ENCODE measurements at places on chromosomes 5 and 9.

- DNase-seq = no peak
These were observed 46.3 kb downstream of the NAA35 start for GRCh38 chr9:85987236-85987635.

- DNase-seq = peak; percentile 36
These were observed 915 bp downstream of the ZFAND5 start for GRCh38 chr9:72363908-72364678.

GRCh38 chr5:140012443-140012842, 30.7 kb downstream of the NRG2 start:
- DNase-seq = no peak

DNA sequence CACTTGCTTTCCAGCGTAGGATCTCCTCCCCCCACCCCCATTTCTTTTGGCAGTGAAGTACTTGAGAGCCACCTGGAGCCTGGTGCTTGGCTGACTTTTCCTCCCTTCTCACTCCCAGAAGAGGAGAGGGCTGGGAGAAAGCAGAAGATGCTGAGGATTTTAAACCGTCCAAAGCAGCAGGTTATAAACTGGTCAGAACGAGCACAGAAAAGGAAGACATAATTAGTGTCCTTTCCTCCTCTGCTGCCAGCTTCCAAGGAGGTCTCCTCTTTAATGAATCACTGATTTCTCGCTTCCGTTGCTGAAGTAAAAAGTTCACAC, 563 bp upstream of the FGF10 start:
- DNase-seq = no peak

DNA sequence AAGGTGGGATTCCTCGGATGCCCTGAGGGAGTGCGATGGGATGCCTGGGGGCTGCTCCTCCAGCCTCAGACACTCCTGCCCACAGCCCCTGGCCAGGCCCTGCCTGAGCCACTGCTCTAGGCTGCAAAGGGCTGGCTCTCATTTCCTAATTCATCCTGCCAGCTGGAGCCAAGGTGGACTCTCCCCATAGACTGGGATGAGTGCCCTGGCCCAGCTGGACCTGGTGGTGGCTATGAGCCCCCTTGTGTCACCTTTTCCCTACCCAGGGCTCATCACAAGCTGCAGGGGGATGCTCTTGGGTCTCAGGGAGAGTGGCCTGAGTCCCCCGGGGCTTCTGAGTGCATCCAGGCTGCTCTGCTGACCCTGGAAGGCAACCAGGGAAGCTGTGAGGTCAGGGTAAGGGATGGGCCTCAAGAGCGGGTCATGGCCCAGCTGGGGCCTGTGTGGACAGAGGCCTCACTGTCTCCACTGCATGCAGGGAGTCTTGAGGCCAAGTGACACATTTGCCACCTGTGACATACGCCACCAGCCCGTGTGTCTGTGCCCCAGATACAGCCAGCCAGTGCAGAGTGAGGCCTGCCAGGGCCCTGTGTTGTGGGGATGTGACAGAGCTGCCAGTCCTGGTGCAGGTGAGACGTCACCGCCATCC, 102.7 kb upstream of the IER5L start:
- no peak for DNase-seq

- DNase-seq = no peak
These were observed 64.9 kb downstream of the RALGPS1 start for GRCh38 chr9:126979461-126979860.

GRCh38 chr9:89467278-89467625, 30.7 kb downstream of the SEMA4D start:
- no peak for DNase-seq

DNA sequence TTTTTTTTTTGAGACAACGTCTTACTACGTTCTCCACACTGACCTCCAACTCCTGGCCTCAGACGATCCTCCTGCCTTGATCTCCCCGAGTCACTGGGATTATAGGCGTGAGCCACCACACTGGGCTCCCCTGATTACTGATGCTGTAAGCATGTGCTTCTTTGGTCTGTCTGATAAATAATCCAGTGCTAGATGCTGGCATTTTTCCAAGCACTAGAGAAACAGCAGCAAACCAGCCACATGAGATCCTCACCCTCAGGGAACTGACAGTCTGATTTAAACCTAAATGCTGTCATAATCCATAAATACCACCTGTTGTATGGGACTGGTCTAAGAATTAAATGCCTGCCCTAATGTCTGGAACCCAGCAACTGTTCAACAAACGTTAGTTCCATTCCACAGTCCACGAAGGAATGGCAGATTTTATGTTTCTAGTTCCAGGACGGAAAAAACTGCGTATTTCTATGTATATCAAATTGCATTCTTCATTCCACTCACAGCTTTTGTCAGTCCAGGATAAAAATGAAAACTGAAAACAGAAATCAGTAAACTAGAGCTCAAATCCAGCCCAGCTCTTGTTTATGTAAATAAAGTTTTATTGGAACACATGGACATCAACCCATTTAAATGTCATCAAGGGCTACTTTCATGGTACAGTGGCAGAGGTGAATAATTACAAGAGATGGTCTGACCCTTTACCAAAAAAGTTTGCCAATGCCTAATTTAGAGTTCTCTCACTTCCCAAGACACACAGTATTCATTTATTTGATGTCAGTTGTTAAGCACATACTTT, 20.1 kb downstream of the SLC35D2 start:
- no peak for DNase-seq

- no peak for DNase-seq
These were observed 263.2 kb downstream of the DMAC1 start for GRCh38 chr9:7536310-7536939.

DNA sequence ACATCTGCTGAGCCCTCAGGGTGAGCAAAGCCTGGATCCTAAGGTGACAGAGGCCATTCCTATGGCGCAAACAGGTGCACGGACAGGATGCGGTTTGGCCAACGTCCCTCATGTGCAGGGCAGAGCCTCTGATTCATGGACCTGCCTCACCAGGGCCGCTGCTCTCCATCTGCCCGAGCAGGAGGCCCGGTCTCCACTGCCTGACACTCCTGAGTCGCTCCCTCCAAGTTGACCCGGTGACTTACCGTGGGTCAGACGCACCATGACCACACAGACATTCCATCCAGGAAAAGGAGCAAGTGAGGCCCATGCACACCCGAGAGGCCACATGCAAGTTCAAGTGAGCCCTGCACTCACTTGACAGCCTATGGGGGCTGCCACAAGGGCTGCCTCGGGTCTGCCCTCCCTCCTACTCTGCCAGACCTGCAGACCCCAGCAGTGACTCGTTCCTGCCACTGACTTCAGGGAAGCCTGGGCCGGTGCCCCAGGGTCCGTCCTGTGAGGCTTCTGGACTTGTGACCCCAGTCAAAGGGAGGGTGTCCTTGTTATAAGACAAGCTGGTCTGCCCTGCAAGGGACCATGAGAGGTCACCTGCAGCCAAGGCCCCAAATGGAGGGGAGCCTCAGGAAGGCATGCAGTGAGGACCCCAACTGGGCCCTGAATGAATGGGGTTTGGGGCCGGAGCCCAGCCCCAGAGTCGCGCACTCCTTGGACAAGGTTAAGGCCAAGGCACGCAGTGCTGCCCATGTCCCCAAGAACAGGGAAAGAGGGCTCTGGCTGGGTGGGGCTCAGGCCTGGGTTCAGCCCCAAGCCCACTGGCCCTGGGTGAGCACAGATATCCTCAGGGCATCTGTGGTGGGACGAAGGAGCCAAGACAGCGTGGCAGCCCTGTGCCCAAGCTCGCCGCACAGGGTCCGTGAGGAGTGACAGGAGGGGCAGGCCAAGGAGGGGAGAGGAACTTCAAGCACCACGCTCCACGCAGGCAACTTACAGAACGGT, 10.1 kb downstream of the BRD3OS start:
- DNase-seq = no peak

DNA sequence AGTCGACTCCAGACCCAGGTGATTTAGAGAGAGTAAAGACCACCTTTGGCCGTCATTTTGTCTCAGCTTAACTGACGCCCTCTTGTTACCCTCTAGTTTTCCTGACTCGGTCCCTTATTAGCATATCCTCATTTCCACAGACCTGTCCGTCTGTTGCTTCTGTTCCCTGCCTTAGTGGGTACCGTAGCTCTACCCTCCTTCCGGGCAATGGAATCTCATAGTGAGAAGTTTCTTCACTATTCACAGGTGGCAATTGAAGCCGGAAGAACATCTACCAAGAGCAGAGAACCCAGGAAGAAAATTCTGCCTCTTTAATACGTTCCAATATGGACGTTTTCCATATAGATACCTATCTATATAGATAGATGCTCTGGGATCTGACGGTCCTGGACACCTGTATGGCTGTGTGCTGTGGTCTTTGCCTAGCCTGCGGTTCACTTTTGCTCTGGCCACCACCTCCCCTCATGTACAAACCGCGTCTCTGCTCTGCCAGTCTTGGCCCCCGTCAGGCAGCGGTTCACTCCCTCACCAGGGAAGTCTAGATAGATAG, 652 bp upstream of the TMEM161B start:
- no peak for DNase-seq

Data from stimulated activated CD4-positive, alpha-beta T cell treated with anti-CD3 and anti-CD28 coated beads, TNF-alpha, amount 100 ng/mL, for 1 hour (primary cell).